ENCODE measurements at places on chromosomes 1 and 21.

GRCh38 chr1:244796719-244797406 lies 38.6 kb upstream of the COX20 start:
- peak; percentile 19 for DNase-seq

DNA sequence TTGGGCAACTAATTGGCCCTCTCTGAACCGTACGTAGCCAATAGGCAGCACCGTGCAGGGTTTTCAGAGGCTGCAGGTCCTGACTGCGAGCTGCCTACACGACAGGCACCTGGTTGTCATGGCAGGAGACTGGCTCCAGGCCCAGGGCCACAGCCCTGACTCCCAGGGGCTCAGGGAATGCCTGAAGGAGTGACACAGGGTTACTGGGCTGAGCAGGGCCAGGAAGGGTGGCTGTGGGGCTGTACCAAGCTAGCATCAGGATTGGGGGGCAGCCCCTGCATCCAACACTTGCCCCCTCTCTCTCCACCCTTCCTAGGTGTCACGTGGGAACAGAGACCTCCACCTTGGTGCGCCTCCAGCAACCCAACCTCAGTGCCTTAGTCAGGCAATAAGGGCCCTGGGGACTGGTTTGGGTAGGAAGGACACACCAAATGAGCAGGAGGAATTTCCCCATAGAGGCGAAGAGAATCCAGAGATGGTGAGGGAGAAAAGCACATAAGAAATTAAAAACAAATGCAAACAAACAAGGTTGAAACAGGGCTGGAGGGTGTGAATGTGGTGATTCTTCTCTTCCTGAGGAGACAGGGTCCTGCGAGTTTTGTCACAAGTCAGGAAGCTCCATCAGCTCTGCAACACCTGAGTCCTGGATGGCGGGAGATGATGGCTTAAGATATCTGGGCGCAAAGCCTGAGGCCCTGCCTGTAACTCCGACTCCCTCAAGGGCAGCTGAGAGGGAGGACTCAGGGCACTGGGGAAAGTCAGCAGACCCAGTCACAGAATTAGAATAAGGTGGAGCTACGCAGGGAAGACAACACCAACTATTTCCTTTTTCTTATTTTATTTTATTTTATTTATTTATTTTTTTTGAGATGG lies 19.7 kb upstream of the RNU1-4 start:
- no peak for DNase-seq

DNA sequence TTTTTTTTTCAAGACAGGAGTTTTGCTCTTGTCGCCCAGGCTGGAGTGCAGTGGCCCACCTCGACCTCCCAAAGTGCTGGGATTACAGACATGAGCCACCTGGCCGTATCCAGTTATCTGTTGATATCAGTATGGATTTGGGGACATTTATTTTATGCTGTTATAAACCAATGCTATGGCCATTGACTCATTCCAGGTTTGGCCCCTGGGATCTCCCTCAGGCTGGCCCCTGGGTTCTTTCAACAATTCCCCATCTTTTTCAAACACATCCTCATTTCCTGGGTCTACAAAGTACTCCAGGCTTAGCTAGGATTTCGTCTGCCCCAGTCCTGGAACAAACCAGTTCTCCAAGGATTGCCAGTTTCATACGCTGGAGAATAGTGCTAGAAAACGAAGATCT lies 44.1 kb downstream of the WDR4 start:
- no peak for DNase-seq

- no peak for DNase-seq
These were observed 57.6 kb downstream of the DESI2 start for GRCh38 chr1:244710474-244711062.

DNA sequence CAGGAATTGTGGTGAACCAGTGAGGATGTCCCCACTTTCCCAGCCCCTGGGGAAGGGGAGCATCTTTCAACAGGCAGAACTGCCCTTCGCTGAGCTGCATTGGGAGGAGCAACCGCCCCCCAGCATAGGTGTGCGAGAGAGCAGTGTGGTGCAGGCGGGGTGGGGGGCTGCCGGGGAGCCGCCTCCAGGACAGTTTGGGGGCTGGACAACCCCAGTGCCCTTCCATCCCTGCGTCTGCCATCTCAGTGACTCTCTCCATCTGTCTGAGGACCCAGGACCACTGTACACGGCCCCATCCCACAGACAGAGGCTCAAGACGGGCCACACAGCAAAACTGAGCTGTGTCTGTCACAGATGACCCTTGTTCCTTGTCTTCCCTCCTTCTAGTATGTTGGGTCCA lies 14.2 kb downstream of the PODN start:
- DNase-seq: no peak

GRCh38 chr1:156928043-156928602 lies 7.7 kb downstream of the LRRC71 start:
- DNase-seq: no peak

DNA sequence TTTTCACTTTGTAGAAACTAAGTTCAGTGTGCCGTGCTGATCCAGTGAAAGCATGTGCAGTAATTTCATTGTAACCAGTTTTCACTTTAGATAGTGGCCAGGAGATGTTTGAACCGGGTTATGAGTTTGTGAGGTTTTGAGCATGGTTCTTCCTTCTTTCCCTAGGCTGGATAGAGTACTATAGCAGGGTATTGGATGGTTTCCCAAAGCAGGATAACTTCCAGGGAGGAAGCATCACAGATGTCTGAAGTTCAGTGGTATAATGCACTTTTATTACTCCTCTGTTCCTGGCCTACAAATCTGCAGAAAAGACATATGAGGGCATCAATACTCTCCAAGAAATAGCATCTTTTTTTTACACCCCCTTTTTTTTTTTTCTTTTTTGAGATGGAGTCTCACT lies 823.1 kb downstream of the USP25 start:
- DNase-seq: no peak

DNA sequence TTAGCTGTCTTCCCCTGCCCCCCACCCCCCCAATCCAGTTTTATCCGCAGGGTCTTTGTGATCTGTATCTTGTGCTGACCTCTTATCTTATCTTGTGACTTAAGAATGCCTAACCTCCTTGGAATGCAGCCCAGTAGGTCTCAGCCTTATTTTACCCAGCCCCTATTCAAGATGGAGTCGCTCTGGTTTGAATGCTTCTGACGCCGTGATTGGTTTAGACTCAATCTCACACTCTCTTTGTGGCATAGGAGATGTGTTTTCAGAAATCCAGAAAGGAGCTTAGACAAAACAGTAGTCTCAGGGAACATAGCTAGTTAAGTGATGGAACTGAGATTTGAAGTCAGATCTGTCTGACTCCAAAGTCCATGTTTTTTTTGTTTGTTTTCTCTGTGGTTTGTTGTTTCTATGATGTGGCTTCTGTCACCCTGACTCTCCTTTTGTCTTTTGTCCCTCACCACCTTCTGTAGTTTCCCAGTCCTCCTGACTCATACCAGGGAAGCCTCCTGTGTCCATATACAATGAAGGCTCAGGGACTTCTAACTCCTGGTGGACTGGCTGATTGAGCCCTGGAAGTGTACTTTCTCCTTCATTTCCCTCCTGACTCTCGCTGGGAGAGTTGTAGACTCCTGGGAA lies 18.1 kb upstream of the USP24 start:
- no peak for DNase-seq
